ENCODE measurements at places on chromosomes 7 and 10.

- no peak for DNase-seq
Observed at GRCh38 chr7:142569851-142570250, 179.4 kb upstream of the PRSS1 start.

DNA sequence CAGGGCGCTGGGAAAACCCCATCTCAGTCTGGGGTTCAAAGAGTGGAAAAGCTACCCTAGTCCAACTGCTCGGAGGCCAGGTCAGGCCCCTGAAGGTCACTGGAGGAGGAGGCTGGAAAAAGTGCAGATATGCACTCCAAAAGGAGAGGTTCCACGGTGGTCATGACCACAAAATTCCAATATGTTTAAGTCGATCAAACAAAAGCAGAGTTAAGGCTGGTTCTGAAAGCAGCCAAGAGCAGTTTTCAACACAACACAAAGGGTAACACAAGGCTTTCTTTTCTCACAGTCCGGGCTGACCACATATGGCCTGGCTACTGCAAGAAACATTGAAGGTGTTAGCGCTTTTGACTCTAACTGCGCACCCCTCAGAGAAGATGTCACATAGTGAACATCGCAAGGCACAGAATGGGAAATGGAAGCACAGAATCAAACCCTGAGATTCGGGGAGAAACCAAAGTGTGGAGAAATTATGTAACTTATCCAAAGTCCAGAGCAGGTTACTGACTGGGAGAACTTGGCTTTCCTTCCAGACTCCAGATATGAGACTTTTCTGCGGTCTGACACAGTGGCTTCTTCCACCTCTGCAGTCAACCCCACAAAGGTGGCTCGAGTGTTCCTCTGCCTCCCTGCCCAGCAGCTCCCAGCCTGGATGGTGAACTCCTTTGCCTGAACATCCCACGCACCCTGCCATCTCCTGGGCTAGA, 1.3 kb upstream of the GRB10 start:
- DNase-seq: no peak

DNA sequence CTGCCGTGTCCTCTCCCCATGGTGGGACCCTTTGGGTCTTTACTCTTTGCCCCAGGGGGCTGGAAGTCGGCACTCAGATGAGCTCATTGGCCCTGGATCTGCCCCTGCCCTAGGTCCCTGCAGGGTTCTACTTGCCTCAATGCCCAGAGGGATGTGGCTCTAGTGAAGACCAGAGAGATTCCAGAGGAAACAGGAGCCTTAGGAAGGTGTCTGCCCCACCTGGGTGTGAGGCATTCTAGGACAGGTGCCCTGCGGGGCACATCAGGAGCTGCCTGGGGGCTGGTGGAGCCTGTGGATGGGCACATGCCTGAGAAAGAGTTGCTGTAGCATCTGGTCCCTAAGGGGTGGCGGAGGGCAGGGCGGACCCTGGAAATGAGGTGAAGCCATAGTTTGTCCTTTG, 128.6 kb downstream of the ADCY1 start:
- no peak for DNase-seq

DNA sequence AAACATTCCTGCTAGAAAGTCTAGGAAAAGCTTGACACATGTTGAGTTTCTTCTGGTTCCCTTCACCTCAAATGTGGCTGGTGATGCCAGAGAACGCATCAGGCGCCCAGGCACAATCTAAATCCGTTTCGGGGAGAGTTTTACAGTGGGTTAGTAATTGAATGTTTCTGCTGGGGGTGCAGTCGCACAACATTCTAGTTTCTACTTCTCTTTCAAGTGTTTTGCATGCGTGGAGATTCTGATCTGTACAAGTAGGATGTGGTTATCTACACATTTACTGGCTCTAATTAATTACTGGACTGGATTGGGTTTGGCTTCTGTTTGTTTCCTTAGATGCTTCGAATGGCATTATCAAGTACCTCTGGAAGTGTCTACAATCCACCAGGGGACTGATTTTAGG, 173.8 kb downstream of the TMEM26 start:
- DNase-seq: no peak

GRCh38 chr7:63899691-63900393, 98.8 kb upstream of the ZNF722 start:
- no peak for DNase-seq

- no peak for DNase-seq
Observed at GRCh38 chr7:130946114-130946513, 212.1 kb upstream of the KLF14 start.

DNA sequence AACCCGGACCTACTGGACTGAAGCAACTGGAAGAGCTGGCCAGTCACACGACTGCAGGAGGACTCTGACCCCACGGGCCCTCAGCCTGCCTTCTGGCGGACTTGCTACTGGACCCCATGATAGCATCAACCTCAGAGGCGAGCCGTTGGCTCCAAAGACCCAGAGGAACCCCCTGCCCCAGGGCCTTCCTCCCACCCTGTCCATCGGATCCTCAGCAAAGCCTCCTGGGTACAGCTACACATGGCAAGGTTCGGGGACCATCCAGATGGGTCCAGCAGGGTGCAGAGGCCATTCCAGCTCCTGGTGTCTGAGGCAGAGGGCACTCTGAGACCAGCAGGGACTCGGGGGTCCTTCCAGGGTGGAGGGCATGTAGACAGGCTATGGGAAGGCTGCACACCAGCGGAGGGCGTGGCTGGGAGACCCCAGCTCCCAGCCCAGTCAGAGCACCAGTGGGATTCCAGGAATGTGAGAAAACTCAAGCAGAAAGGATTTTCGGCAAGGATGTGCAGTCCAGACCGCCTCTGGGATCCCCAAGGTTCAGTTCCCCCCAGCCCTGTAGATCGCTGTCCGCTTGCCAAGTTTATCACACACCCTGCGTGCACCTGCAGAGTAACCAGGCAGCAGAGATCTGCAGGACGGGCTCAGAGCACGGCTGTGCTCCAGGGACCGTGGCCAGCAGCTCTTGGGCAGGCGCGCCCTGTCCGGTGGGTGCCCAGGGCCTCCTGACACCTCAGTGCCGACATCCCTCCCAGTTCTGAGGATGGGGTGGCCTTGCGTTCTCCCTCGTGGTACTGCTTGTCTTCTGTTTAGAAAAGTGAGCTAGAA, 89.8 kb upstream of the PPP2R2D start:
- DNase-seq: no peak

DNA sequence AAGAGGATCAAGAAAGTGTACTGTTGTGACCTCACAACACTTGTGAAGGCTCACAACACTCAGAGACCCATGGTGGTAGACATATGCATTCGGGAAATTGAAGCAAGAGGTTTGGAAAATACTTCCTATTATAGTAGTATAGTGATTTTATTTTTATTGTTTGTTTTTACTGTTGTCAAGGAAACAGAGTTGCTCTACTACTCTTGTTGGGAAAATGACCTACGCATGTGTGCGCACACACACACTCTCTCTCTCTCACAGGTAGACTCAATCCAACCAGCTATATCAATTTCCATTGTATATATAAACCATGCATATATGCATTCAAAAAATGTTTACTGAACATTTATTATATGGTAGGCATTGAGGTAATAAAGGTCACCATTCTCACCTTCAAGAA, 63.7 kb upstream of the PRR15 start:
- DNase-seq: no peak

GRCh38 chr10:79390551-79391229, 43.4 kb downstream of the PPIF start:
- no peak for DNase-seq

DNA sequence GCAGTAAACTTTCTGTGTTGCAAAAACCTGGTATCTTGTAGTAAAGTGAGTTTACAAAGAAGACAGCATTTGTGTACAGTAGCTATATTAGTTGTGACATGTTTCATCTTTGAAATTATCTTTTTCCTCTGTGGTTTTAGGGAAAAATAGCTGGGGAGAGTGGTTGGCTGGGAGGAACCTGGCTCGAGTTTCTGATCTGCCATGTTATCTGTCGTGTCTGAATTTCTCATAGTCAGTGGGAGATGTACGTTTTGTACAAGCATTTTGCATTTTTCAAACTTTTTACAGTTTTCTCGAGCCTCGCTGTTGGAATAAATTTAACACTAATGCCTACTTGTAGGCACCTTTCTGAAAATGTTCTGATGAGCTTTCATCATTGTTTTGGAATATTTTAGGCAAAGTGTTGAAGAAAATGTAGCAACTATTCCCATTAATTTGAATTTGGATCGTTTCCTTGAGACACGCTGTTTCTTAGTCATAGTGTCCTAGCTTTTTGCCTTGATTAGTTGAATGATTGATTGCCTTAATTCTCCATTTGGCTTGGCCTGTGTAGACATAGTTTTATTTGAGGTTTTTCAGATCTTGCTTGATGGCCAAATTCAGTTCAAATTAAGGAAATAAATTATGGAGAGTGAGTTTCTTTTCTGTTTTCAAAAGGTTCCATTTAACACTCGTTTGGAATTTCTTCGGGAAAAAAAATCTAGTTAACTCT, 65.1 kb downstream of the CAMK1D start:
- no peak for DNase-seq

- no peak for DNase-seq
Observed at GRCh38 chr7:18509481-18509880, 13.9 kb downstream of the HDAC9 start.

DNA sequence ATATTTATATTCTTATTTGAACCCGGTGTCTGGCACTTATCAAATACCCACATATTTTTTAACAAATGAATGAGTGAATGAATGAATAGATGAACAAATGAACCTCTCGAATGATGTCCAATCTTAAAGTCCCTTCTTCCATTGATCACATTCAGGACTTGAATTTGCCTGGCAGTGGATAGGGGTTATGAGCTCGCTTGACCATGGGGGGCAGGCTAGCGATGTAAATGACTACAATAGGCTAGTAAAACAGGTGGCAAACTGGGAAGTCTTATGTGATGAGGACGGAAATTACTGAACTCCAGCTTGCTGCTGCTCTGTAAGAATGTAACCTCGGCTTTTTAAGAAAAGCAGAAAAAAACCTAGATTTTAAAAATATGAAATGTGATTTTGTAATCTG, 247.7 kb upstream of the DKK1 start:
- no peak for DNase-seq

GRCh38 chr10:7075851-7076250, 335.0 kb downstream of the SFMBT2 start:
- DNase-seq: no peak

DNA sequence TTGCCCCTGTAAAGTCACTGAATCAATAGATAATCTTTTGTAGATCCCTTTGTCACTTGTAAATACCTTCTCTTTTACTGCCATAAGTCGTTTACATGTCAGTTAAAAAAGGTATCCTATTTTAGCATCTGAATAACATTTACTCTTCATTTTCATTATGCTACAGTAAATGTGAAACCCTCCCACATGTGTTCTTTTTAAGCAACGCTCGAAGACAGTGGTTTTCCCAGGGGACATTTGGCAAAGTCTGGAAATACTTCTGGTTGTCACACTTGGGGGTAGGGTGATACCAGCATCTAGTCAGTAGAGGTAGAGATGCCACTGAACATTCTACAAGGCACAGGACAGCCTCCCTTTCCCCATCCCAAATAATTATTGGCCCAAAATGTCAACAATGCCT, 23.7 kb downstream of the ATAD1 start:
- DNase-seq: no peak

DNA sequence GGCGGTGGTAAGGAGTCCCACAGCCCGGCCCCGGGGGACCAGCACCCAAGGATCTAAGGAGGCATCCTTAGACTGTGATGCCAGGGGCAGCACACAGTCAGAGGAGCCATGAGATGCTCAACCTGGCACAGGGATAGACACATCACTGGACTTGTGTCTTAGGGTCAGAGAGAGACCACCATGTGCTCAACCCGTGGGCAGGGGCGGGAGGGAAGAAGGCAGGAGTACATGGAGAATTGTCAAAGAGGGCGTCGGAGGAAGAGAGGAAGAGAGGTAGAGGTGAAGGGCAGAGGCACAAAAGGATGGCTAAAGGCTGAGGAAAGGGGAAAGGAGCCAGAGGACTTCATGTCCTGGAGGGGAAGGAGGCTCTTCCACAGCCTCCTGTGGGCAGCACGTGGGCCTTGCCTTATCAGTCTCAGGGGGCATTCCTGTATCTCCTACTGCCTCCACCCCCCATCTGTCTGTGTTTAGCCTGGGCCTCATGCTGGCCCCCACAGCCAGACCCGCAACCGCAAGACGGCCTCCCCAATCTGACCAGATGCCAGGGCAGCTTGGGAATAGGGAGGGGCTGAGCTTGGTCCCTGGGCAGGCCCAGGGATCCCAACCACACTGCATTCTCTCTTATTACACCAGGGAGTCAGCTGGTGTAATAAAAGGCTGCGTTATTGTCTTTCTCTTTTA, 2.2 kb downstream of the ADCY1 start:
- no peak for DNase-seq

Data from eye (tissue), 1 donor.